Stimulated activated CD8-positive, alpha-beta memory T cell treated with anti-CD3 and anti-CD28 coated beads, Interleukin-4, amount 100 ng/mL, for 1 hour (primary cell): ENCODE measurements at places on chromosomes 5 and 9.

DNA sequence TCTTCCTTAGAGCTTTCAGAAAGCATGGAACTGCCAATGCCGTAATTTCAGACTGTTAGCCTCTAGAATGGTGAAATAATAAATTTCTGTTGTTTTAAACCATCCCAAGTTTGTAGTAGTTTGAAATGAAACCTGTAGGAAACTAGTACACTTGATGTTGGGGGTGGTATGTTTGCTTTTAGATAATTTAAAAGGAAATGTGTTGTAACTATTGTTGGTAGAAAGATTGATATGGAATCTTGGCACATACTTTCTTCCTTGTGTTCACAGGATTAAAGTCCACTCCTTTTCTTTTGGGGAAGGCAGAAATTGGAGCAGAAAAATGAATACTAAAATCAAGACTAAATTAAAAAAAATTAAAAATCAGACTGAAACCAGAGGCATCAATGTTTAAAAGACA, 66.0 kb upstream of the ARRDC3 start:
- DNase-seq, result no peak

DNA sequence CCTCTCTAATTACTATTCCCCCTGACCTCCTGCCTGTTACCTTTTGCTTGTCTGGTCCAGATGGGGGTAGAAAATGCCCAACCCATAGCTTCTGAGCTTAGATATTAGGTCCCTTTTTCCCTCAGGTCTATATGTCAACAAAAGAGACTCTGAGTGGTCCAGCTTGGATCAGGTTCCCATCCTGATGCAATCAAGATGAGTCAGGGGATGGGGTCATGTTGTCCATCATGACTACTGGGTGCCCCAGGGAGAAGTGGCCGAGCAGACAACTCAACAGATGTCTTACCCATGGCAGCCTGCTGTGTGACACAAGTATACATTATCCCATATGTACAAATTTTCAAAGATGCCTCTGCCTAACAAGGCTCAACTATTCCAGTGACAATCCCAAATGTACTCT, 9.1 kb upstream of the ANKH start:
- no peak for DNase-seq

- DNase-seq, result no peak
Observed at GRCh38 chr9:108720191-108720642, 135.6 kb downstream of the ACTL7B start.

GRCh38 chr9:124190761-124191160, 67.0 kb upstream of the NEK6 start:
- no peak for DNase-seq

DNA sequence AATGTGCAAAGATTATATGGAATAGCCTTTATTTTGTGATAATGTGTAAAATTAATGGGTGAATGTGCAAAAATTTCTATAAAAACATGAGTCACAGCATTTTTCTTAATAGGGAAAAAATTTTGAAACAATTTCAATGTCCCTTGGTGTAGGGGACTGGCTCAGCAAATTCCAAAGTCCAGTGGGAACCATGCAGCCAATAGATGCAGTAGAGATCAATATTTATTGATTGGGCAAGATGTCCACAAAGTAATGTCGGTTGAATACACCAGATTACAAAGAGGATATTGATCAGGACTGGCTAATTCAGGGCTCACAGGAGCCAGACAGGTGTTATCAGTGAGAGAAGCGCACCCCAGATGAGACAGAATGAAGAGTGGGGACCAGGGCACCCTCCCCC, 62.5 kb downstream of the AMBP start:
- DNase-seq, result no peak

GRCh38 chr9:109977521-109977920, 197.5 kb downstream of the PALM2AKAP2 start:
- no peak for DNase-seq

GRCh38 chr9:123717581-123718175, 212.2 kb downstream of the DENND1A start:
- no peak for DNase-seq

DNA sequence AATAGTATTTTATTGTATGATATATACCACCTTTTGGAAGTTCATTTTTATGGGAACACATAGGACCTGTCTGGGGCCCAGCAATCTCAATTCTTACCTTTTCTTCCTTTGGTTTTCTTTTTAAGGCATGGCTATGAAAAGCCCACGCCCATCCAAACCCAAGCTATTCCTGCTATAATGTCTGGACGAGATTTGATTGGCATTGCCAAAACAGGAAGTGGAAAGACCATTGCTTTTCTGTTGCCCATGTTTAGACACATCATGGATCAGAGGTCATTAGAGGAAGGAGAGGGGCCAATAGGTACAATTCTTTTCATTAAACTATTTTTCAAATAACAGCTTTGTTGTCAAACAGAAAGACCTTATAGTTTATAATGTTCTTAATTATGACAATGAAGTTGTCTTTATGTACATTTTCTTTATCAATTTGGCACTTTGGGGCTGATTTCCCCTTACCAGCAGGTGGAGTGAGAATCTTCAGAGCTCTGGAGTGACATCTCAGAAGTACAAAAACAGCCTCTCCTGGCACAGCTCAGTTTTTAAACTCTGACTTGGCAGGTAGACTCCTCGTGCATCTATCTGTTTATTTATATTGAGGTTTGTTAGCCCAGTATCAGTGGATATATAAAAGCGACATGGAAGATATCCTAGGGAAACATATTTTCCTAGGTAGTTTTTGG, 25.8 kb downstream of the DDX46 start:
- DNase-seq, result no peak
